ENCODE measurements at places on chromosomes 13 and 19. TPM values are rescaled to one million over a fixed set of nuclear protein-coding genes. Genes with fewer than 3 reads are reported as not detected.

The PEG3 gene
- total RNA-seq: not detected

The PRRG2 gene
- total RNA-seq: 0.73 TPM

The SIAH3 gene
- not detected for total RNA-seq

The LTBP4 gene
- total RNA-seq: 77.5 TPM

The P2RY11 gene
- total RNA-seq: 13.7 TPM

The SLITRK5 gene
- 0.38 TPM for total RNA-seq

The SPACA4 gene
- total RNA-seq: not detected

The HCST gene
- not detected for total RNA-seq

The HNRNPA1L2 gene
- total RNA-seq: 5.2 TPM

The KLK3 gene
- total RNA-seq: not detected

The PSG2 gene
- total RNA-seq: not detected

The FFAR1 gene
- not detected for total RNA-seq

The NDUFA11 gene
- 288 TPM for total RNA-seq
